Activated CD4-positive, alpha-beta T cell treated with anti-CD3 and anti-CD28 coated beads, Interleukin-2, amount 50 U/mL, for 4 hours (primary cell): ENCODE measurements at places on chromosomes 1 and 21.
A peak's percentile ranks its signal among the peaks of the same experiment; 100 is the strongest.

- DNase-seq = no peak
Observed at GRCh38 chr1:208584167-208584755, 340.1 kb upstream of the PLXNA2 start.

DNA sequence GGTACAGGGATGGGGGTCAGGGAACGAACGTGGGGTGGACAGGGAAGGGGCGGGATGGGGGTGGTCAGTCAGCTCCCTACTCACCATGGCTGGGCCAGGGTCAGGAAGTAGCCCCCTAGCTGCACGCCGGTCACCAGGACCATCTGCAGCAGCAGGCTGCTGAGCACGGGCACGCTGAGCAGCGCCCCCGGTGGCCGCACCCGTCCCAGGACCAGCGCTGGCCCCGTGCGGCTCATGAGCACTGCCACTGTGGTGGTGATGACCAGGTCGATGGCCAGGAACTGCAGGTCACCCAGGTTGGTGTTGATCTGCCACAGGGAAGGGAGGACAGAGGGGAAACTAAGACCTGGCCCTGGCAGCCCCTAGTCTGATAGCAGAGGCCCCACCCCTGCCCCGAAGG lies 6.5 kb upstream of the MFAP2 start:
- DNase-seq = no peak

DNA sequence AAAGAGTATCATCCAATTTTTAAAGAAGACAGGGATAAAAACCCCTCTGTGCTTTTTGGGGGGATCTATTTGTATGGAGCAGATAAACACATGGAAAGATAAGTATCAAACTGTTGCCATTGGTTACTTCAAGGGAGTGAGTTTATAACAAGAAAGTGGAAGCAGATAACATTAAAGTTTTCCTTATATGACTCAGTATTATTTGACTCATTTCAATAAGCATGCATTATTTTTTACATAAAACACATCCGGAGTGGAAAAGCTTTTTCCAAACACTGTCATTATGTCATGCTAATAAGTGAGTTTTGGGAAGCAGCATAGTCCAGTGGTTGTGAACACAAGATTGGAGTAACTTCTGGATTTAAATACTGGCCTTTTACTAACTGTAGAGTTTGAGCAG lies 452.2 kb downstream of the LTN1 start:
- no peak for DNase-seq

- no peak for DNase-seq
Observed at GRCh38 chr1:40392221-40392620, 18.7 kb downstream of the SMAP2 start.

- no peak for DNase-seq
Observed at GRCh38 chr1:118073648-118074435, 111.2 kb downstream of the SPAG17 start.

DNA sequence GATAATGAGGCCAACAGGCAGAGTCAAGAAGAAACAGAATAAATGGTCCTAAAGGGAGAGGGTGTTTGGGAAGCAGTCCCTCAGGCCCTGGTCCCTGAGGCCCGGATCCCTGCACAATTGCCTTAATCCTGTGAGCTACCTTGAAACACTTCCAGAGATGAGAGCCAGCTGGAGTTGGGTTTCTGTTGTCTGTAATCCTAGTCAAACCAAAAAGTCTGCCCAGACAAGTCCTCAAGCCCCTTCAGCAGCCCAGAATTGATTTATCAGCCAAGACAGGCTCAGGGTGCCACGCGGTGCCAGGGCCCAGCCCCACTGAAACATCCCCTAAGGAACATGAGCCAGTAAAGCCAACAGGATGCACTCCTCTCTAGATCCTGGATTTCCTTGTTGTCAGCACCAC lies 16.4 kb upstream of the CLSTN1 start:
- DNase-seq = no peak

- DNase-seq = no peak
Observed at GRCh38 chr1:53507116-53507820, 48.1 kb downstream of the DMRTB1 start.

DNA sequence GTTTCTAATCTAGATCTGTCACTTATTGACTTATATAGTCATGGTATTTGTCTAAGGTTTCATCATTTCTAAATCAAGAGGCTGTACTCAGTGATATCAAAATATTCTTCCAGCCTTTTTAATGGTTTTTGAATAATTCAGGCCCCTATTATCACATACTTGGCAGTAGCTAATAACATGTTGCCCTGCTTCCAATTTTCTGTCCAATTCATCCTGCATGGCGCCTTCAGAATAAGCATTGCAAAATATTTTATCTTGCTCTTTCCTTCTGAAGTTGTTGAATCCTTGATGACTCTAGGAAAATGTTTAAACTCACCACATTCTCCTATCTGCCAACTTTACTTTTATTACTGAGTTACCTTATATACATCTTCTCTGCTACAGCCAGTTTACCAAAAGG lies 517.2 kb upstream of the B3GALT2 start:
- DNase-seq = no peak

- no peak for DNase-seq
Observed at GRCh38 chr1:48619539-48619938, 147.5 kb upstream of the SPATA6 start.

DNA sequence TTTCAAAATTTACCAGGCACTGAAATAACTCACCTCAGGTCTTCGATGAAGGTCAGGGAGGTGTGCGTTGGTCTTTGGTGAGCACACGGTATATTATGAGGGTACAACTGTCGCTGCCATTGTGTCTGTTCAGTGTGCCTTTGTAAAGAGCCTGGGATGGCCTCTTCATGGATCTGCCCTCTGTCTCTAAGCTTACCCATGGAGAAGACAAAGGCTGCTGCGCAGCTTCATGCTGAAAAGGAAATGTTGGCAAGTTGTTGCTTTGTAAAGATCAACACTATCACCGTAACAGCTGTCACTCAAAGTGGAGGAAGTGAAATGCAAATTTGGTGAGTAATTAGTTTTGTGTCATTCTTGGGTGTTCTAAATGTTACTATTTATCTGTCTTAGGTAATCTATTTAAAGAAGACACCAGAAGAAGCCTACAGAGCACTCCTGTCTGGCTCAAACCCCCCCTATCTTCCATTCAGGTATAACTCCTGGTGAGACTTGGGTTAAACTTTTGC lies 71.6 kb downstream of the CDC14A start:
- DNase-seq = no peak

GRCh38 chr1:230753586-230754251 lies 6.5 kb downstream of the CAPN9 start:
- DNase-seq = no peak

GRCh38 chr1:9737671-9738070 lies 86.1 kb downstream of the CLSTN1 start:
- DNase-seq = no peak

DNA sequence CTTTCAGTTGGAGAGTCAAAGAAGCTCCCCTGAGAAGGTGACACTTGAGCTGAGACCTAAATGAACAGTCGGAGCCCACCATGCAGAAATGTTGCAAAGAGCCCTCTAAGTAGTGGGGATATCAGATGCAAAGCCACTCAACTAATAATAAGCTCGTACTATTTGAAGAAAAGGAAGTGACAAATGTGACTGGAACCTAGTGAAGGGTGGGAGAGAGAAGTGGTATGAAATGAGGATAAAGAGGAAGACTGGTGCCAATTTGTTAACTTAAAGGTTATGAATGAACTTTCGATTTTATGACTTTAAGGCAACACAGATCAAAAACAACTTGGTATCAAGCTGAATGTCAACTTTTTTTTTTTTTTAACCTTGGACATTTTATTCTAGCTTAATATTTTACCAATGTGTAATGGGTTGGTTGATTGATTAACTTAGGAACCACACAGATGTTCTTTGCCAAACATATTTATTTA lies 14.7 kb downstream of the LYPLAL1 start:
- DNase-seq = no peak

DNA sequence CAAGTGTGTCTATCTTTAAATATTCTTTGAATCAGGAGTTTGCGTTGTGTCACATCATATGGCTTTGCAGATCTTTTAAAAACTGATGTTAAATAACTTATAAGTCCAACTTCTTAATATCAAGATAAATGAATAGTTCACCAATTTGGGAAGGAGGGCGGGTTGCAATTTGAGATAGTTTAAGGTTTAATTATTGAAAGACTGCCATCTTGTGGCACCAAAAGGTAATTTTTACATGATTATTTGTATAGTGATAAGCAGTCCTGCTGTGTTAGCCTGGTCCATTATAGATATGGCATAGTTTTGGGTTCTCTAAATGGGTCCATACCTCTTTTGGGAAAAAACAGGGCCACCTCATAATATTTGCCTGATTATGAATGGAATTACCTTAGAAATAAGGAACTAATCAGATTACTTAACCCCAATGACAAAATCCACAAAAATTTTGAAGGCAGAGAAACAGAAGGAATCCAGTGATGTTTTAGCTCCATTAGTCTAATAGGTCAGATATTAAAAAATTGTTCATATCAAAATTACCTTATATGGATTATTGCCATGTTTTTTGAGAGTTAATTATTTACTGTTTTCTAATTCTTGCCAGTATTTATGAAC lies 64.3 kb downstream of the PRKAA2 start:
- no peak for DNase-seq

DNA sequence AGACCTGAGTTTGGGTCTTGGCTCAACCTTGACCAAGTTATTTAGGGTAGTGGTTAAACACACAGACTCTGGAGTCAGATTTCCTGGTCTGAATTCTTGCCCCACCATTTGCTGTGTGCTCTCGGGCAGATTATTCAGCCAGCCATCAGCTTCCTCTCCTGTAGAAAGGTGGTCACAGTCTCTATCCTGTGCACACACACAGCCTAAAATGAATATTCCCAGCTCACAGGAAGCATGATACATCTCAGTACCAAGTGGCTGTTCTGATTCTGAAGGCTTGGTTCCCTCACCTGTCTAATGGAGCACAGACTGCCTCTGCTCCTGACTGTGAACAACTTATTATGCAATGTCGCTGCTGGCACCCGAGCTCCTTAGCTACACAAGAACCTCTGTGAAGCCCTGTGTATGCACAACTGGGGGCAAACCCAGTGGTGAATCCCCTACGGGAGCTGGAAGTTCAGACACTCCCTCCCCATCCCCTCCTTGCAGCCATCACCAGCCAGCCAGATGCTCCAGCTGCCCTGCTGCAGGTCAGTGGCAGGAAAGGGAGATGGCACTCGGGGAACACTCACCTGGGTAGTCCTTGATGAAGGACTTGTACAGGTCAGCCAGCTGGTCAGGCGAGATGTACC lies 13.7 kb downstream of the ENO1 start:
- DNase-seq = no peak

- peak; percentile 93 for DNase-seq
Observed at GRCh38 chr1:29230553-29231378, at the start of gene MECR. Gene MECR, minus strand, starts transcription at chr1:29230934. Its CDS starts 28 bp downstream, at chr1:29230906.

DNA sequence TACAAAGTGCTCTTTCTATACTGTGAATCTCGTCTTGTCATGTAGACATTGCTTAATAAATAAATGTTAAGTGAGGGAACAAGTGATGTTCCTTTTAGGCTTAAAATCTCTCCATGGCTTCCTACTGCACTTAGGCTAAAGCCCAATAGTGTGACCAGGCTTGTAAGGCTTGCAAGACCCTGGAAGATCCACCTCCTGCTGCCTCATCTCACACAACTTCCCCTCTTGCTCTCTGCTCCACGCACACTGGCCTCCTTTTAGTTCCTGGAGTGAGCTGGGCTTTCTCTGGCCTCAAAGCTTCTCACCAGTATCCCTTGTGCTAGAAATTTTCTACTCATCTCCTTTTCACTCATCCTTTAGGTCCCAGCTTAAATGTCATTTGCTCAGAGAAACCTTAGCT lies 41.5 kb upstream of the DIPK1A start:
- DNase-seq = no peak

- no peak for DNase-seq
Observed at GRCh38 chr1:217275655-217276398, 355.1 kb downstream of the GPATCH2 start.

- DNase-seq = no peak
Observed at GRCh38 chr1:204283711-204284651, 70.2 kb upstream of the GOLT1A start.

DNA sequence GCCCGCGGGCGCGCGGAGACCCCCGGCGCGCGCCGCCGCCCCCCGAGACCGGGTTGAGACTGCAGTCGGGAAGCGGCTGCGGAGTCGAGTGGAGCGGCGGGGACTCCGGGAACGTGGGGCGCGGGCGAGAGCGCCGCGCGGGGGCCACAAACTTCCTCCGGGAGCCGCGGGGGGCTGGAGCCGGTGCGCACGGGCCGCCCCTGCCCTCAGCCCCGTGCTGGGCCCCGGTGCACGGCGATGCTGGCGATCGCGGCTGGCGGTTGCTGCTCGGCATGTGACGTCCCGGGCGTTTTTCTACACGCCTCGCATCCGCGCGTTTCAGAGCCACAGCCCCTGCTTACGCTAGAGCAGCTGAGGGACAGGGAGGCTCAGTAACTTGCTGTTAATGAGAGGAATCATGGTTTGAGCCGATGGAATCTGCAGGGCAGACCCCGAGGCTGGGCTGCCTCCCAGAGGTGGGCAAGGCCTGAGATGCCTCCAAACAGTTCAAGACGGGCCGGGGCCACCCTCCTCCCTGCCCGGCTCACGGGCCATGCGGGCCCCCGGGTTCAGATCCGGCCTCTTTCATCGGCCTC lies 520 bp downstream of the TMEM201 start:
- DNase-seq = peak; percentile 29

GRCh38 chr1:237608433-237608832 lies 282.3 kb downstream of the ZP4 start:
- DNase-seq = no peak

GRCh38 chr1:37914719-37915475 lies 32.0 kb downstream of the INPP5B start:
- DNase-seq = no peak
